CD4-positive, alpha-beta memory T cell (primary cell): ENCODE measurements at places on chromosomes 12 and 14. TPM values are rescaled to one million over a fixed set of nuclear protein-coding genes. Genes with fewer than 3 reads are reported as not detected.

EPYC gene
- not detected for total RNA-seq

DNA sequence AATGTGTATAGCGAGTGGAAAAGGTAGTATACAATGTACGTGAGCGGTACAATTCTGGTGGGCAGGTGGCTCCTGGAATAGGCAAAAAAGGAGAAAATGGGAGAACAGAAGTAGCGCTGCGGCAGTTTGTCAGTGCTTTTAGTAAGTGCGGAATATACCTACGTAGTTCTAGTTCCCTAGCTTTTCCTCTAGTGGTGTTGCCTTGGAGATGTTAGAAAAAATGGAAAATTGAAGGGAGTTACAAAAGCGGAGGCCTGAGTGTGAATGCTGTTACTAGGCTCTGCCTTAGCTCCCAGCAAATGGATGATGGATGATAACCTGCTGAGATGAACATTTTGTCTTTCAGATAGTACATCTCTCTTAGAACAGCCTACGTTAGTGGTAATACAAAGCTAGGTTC, 1.1 kb downstream of the TTC8 start:
- H3K4me3 ChIP-seq = no peak overlapping the region
- H3K36me3 ChIP-seq = no peaks in the 10 kb centered on the region
- no peaks in the 10 kb centered on the region for H3K27me3 ChIP-seq

DNA sequence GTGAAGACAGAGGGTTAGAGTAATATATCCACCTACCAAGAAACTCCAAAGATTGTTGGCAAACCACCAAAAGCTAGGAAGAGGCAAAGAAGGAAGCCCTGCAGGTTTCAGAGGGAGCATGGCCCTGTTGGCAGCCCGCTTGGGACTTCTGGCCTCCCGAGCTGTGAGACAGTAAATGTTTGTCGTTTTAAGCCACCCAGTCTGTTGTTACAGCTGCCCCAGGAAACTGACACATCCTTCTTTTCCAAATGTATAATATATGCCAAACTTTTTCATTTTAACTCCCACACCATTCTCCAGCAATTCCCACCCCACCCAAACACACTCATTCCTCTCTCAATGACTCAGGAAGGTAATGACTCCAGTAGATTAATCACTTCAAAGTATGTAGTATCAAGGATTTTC, 74.0 kb downstream of the RPS29 start:
- H3K27me3 ChIP-seq = no peaks in the 10 kb centered on the region
- H3K4me1 ChIP-seq = no peaks in the 10 kb centered on the region
- no peak overlapping the region for H3K4me3 ChIP-seq

METTL1 gene
- total RNA-seq = 10.9 TPM

DNA sequence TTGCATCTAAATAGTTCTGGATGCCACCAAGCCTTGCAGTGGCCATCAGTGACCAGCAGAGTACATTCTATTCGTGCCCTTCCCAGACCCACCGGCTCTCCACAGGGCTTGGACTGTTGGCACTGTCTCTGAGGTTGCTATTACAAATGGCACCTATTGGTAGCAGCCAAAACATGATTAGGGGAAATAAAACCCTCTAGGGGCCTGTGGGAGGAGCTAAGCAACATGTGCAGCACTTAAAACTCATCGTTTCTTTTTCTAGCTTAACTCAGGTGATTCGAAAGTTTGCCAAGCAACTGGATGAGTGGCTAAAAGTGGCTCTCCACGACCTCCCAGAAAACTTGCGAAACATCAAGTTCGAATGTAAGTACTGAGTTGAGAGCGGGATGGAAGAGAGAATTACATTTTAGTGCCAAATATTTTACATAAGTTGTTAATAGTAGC, 65.4 kb upstream of the RIC8B start:
- H3K4me3 ChIP-seq = no peak overlapping the region
- H3K4me1 ChIP-seq = no peaks in the 10 kb centered on the region
- no peaks in the 10 kb centered on the region for H3K27me3 ChIP-seq

RDH11 gene
- total RNA-seq = 46.0 TPM

STYK1 gene
- total RNA-seq = not detected

FAR2 gene
- total RNA-seq = 10.1 TPM

DNA sequence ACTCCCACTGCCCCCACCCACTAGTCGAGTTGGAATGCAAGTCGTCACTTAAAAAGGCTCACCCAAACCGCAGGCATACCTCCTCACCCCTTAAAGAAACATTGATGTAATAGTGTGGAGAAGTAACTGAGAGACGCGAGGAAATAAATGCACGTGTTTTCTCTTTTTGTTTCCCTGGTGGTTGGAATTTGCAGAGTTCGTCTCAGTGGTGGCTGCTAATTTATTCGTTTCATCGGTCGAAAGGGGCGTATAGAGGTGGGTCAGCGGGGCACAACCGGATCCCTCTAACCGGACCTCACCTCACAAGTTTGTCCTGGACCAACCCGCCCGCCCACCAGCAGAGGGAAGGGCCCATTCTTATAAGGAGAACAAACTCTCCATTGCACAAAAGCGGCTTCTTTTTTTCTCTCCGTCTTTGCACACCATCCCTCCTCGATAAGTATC, 5.0 kb upstream of the NPAS3 start:
- H3K4me3 ChIP-seq = no peak overlapping the region
- H3K36me3 ChIP-seq = no peaks in the 10 kb centered on the region
- H3K27me3 ChIP-seq = peaks cover 28% of the 10 kb centered on the region
- peaks cover 4% of the 10 kb centered on the region for H3K4me1 ChIP-seq
- H3K27ac ChIP-seq = no peak overlapping the region
- no peak for DNase-seq

- H3K36me3 ChIP-seq = peaks cover 5% of the 10 kb centered on the region
- H3K4me3 ChIP-seq = peak overlapping the region; percentile 87
- peaks cover 60% of the 10 kb centered on the region for H3K4me1 ChIP-seq
- DNase-seq = no peak
Observed at GRCh38 chr14:64506721-64507120, 2.2 kb downstream of the ZBTB1 start.

LRP1-AS gene
- total RNA-seq = not detected

CDC42BPB gene
- 8.4 TPM for total RNA-seq

RECQL gene
- 67.8 TPM for total RNA-seq

- no peak overlapping the region for H3K4me3 ChIP-seq
- no peak for DNase-seq
- no peaks in the 10 kb centered on the region for H3K27me3 ChIP-seq
- H3K4me1 ChIP-seq = no peaks in the 10 kb centered on the region
- no peaks in the 10 kb centered on the region for H3K36me3 ChIP-seq
- no peak overlapping the region for H3K27ac ChIP-seq
Observed at GRCh38 chr14:55715889-55716288, 135.9 kb downstream of the KTN1 start.

DNA sequence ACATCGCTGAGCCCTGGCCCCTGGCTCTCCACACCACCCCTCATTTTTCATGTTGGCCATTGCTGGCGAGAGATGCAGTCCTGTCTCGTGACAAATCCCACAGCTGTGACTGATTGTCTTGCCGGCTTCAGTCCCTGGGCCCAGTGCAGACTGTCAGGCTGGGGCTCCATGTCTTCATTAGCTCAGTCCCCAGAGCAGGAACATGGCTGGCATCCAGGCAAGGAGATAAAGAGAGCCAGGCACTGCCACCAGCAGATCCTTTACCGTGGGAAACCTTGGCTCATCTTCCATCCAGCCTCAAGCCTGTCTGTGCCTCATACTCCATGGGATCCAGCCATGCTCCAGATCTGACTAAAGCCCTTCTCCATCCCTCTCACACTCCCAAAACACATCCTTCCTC, 284.7 kb upstream of the FKBP4 start:
- H3K4me1 ChIP-seq = no peaks in the 10 kb centered on the region
- no peaks in the 10 kb centered on the region for H3K36me3 ChIP-seq
- H3K27me3 ChIP-seq = no peaks in the 10 kb centered on the region
- no peak overlapping the region for H3K27ac ChIP-seq
